WTC11 (cell line): ENCODE measurements at places on chromosomes 3 and 15.
A peak's percentile ranks its signal among the peaks of the same experiment; 100 is the strongest.

DNA sequence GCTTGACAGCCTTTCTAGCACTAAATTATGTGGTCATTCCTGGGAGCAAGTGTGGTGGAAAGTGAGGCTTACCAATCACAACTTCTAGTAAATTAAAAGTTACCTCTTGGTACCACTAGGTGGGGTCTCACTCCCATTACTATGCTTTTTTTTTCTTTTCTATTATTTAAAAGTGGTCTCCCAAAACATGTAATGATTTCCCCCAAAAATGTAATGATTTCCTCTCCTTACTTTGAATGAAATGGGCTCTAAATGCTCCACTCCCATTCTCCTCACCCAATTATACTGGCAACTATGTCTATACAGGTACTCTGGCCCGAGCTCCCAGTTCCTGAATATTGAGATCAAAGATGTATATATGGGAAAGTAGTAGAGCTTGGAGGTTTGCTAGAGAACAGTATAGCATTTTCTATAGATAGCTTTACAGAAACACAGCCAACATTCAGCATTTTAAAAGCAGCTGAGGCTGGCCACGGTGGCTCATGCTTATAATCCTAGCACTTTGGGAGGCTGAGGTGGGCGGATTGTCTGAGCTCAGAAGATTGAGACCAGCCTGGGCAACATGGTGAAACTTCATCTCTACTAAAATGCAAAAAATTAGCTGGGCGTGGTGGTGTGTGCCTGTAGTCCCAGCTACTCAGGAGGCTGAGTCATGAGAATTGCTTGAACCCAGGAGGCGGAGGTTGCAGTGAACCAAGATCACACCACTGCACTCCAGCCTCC lies 70.9 kb downstream of the DCUN1D1 start:
- no peak for DNase-seq

- no peak for DNase-seq
Observed at GRCh38 chr15:92565351-92566125, 90.0 kb downstream of the FAM174B start.

DNA sequence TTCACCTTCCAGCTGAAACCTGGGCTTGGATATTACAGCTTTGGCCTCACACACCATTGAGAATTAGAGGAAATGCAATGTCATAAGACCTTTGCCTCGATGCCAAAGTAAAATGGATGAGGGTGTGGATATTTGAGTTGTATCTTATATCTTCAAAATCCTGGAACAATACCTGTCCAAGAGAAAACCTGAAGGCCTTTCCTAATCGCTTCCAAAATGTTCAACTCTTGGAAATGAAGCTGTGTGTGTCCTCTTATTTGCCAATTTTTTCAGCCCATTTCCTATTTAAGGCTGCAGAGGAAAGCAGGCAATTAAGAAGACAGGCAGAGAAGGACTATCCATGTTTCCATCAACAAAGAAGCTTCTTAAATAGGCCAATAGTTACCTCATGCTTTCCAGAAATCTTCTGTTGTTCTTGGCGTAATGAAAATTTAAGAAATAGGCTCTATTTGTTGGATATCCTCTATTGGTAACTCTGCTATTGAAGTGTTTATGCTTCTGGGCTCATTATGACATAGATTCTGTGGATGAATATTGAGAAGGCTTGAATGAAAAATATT lies 99.5 kb upstream of the ZBTB20 start:
- DNase-seq, result no peak

DNA sequence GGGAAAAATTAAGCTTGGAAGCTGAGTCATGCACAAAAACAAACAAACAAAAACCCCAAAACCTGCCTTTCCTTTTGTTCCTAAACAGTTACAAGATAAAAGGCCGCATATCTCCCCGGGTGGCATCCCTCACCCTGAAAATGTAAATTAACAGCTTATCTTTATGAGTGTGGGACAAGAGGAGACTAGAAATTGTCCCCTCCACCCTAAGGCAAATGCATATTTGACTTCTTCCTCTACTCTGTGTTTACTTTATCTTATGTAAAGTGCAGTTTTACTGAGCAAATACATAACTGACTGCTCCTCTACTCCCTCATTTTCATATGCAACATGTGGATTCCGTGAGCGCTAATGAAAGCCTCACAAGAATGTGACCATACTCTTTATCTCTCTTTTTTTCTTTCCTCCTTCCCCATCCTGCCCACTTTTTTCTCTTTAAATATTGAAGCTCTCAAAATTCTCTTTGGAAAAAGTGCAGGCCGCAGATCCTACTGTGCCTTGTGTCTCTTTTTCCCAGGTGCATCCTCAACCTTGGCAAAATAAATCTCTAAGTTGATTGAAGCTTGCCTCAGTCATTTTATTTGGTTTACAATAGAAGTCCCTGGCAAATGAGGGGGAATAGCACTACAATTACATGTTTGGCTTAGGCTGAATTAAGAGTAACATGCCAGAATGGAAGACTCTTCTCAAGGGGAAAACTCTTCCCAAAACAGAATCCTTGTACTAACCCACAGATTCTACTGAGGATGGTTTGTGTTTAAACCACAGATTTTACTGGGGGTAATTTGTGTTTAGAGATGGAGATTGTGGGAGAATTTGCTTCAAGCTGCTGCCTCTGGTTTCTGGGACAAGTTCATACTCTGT lies 72.7 kb upstream of the WDR72 start:
- DNase-seq, result no peak

GRCh38 chr3:49611719-49612118 lies 57.4 kb downstream of the BSN start:
- no peak for DNase-seq

- no peak for DNase-seq
Observed at GRCh38 chr15:54619180-54619579, 577.6 kb downstream of the RSL24D1 start.

GRCh38 chr15:88792342-88793282 lies 10.6 kb upstream of the ACAN start:
- DNase-seq, result peak; percentile 22

DNA sequence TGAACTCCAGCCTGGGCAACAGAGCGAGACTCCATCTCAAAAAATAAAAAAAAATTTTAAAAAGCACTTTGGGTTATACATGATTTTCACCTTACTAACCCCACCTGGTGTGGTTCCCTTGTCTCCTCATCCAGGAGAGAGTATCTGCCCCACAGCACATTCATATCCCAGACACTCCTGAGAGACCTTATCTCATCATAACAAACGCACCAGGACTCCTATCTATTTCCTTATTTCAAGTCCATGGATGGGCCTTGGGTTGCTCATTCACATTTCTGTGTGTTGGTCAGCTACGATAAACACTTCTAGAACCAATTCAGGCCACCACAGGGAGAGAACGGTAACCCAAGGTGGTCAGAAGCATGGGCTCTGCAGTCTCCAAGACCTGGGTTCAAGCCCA lies 88.6 kb upstream of the SPATA12 start:
- no peak for DNase-seq

DNA sequence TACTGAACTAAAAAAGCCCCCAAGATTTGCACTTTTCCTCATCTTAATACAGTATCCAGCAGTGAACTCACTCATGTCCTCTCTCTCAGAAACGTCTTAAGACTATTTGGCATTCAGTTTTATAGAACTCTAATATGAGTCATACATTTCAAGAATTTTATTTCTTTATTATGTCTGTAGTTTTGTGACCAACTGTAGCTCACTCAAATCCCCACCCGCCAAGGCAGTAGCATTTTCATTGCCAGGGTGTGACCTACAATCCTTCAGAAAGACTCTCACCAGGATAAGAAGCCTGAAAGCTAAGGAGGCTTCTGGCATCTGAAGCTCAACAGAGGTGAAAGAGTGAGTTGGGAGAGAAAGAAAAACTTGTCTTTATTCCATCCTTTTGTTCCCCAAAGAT lies 537.1 kb downstream of the RSL24D1 start:
- no peak for DNase-seq

DNA sequence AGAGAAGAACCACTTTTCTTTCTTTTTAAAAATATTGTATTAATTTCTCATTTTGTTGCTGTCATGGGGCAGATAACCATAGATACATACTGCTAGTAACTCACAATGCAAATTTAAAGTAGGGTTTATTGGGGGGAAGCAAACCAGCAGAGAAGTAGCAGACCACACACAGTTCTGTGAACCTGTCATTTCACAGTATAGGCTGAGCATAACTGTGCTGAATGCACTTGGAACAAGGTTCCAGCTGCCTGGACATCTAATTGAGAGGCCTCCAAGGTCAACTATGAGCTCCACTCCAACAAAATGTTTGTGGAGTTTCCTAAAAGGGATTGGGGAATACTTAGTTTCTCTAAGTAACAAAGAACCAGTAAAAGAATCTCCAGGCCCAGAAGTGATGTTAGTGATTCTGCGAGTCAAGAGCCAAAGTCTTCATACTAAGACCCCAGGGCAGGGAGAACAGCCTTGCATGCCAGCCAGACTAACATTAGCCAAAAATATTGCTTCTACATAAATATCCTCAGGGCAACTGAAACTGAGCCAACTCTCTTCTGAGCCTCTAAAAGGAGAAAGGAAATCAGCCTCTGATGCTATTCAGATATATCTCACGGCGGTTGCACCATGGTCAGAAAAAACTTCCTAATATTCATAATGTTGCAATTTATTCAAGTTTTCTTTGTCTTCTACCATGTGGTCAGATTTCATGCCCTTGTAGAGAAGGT lies 856.4 kb upstream of the ALCAM start:
- no peak for DNase-seq

DNA sequence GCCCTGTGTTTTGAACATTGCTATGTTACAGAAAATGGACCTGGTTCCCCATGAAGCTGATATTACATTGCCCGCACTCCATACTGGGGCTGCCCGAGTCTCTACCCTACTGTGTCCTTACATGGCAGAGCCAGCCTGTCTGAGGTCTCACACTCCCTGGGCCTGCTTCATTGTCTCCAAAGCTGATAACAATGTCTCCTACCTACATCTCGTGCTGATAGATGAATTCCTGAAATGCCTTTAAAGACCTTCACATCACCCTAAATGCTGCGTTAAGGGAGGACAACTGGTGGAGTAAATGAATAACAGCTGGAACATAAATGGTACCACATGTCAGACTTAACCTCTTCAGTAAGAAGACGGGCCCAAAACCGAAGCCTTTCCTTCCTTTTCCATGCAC lies 62.9 kb upstream of the PTX3 start:
- no peak for DNase-seq

- no peak for DNase-seq
Observed at GRCh38 chr3:185640308-185640707, 54.2 kb downstream of the SENP2 start.

DNA sequence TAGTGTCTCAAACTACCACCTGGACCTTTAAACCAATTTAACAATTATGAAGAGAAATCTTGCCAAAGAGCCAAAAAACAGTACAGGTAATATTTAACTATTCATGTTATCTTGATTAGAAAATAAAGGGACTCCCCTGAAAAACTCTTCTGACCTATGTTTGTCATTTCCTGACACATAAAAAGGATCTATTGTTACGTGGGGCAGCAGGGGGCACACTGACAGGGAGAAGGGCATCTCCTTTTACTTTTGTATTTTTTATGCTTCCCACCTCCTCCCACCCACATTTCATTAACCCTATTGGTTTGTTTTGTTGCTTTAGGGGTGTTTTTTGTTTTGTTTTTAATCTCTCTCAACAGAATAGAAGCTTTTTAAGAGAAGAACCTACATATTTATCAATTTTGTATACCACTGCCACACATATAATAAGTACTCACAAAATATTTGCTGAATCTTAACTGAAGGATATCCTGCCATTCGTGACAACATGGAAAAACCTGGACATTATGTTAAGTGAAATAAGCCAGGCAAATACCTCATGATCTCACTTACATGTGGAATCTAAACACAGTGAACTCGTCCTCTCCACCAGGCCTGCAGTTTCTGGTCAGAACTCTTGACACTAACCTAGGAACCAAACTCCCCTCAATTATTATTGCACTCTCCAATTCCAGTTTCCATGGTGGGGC lies 17.7 kb downstream of the STAG1 start:
- DNase-seq, result no peak
